ENCODE measurements at places on chromosomes 4 and X.

- DNase-seq = no peak
These were observed 155.8 kb downstream of the PDGFC start for GRCh38 chr4:156815717-156816359.

DNA sequence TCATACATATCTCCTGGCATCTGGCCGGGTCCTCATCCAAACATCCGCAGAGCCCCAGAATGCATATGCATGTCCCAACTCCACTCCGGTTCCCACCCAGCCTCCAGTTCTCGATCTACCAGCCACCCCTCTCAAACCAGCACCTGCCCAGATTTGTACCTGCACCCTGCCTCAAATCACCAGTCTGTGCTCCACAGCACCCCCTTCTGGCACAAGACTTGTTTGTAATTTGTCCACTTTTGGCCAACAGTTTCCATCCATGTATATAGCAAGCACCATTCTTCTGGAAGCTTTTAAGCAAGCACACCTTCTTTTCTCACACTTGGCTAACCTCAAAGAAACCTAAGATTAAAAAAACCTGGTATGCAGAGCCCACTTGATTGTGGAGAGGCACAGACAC lies 644.1 kb downstream of the MID1IP1 start:
- DNase-seq = peak; percentile 72

DNA sequence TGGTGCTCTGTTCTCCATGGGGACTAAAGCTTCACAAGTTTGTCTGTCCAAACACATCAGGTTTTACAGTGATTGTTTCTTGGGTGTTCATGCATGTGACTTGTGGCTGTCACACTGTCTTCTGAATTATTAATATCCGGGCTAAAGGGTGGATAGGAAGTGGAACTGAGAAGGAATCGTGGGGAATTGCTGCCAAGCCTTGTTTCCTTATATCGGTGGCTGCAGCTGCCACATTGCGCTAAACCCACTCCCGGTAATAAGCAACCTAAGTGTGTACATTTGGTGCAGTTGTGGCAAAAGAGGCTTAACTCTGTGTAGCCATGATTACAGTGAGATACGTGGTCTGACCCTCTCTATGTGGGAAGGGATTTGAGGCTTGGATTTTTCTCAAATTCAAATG lies 30.7 kb downstream of the SEPTIN11 start:
- no peak for DNase-seq

GRCh38 chrX:69031181-69031580 lies 134.1 kb downstream of the PJA1 start:
- DNase-seq = no peak

GRCh38 chrX:66815227-66815626 lies 176.3 kb upstream of the EDA2R start:
- no peak for DNase-seq

- DNase-seq = peak; percentile 55
These were observed 500 bp downstream of the GAR1 start for GRCh38 chr4:109816082-109816442.

DNA sequence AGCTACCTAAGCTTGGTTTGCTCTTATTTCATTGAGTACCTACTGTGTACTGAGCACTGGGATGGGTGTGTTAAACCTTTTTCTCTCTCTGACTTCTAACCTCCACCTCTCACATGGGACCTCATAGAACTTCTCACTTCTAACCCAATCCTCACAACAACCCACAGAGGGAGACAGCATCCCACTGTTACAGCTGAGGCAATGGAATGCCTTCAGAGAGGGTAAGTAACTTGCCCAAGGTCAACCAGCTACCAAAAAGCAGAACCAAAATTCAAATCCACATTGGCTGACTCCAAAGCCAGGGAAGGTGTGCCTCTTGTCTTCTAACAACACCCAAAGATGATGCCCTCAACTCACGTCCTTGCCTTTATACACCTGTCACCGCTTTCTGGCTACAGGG lies 5.4 kb downstream of the SEL1L3 start:
- no peak for DNase-seq

DNA sequence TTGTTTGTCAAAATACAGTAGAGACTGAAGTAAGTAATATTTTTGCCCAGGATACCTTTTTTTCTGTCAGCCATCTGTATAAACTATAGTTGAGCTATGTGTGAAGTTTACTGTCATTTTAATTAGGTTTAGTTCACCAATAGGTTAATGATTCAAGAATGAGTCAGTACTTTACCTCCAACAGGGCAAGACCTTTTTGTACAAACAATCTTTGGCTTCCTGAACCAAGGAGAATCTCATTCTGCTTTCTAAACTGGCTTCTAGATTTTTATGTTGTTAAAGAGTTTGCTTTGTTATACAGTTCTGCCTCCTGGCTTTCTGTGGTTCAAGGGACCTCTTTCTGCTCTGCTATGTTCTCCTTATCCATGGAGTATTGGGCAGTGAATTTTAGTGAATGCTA lies 412.0 kb upstream of the NR3C2 start:
- DNase-seq = no peak

DNA sequence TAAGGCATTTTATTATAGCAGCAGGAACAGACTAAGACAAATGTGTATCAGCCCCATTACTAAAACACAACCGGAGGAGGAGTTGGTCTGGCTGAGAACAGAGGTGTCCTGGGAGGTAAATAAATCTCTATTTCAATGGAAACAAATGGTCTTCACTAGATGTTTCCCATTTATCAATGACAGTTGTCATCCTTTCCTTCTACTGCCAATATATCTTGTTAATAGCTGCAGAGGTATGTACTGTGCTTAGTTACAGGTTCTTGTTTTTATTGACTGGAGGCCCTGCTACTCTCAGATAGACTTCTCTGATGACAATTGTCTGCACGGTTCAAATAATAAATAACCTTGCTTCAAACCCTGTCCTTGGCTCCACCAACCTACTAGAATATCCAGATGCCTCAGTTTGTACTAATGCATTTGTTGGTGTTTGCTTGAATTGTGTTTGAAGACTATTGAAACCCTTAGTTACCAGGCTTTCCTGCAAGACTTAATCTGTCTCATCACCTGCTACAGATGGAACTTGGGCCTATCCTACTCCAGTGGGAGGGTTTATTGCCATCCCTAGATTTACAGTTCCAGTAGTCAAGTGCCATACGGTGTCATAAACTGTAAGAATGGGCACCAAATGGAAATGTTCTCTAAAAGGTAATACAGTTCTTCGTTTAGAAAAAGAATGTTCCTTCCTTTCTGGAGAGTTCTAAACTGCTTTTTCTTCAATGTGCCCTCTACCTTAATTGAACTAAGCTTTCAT lies 29.8 kb upstream of the HPGDS start:
- no peak for DNase-seq
